ENCODE measurements at places on chromosomes 13 and 19.

- DNase-seq = no peak
Observed at GRCh38 chr13:44516771-44517170, 59.4 kb downstream of the TSC22D1 start.

- DNase-seq = no peak
Observed at GRCh38 chr13:45242070-45242469, 41.2 kb upstream of the KCTD4 start.

DNA sequence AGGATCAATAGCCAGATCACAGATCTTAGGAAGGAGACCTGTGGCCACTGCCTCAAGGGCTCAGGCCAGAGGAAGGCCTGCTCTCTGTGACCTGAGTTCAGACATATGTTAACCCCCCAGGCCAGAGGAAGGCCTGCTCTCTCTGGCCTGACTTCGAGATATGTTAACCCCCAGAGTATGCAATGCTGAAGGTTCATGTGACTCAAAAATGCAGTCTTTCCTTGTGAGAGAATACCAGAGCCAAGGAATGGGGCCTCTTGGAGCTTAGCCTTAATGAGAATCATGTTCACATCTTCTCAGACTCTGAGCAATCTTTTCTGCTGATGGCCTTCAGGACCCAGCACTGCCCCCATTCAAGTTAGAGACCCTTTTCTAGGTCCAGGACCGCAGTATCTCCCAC, 36.7 kb downstream of the MBNL2 start:
- no peak for DNase-seq

- peak; percentile 96 for DNase-seq
Observed at GRCh38 chr19:10106100-10106936, at the start of gene PPAN. TSS of gene PPAN (plus strand) at chr19:10106362. CDS start at chr19:10106395, 33 bp downstream.

DNA sequence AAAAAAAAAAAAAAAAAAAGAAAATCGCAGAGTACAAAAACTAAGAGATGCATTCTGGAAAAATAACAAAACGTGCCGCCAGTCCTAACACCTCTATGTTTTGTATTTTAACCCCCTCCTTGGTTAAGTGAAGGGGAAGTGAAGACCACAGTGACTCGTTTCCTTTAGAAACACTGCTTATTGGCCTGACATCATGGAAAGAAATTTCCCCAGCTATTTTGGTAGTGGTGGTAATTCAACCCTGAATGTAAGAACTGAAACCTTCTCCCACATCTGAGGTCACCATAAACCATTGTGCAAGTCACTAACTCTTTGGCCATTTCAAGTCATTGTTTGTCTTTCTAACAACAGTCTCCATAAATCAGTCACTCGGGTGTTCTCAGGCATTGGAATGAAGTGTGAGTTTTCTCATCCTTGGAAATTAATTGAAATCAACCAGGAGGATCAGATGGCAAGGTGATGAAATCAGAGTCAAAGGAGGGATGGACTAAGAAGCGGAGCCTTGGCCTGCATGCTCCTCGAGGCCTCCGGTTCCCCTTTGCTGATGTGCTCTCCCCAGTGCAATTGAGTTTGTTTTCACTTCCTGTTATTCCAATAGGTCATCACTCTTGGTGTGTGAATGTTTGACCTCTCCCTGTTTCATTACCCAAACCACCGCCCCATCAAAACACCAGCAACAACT, 443.9 kb downstream of the FGF9 start:
- DNase-seq = no peak

DNA sequence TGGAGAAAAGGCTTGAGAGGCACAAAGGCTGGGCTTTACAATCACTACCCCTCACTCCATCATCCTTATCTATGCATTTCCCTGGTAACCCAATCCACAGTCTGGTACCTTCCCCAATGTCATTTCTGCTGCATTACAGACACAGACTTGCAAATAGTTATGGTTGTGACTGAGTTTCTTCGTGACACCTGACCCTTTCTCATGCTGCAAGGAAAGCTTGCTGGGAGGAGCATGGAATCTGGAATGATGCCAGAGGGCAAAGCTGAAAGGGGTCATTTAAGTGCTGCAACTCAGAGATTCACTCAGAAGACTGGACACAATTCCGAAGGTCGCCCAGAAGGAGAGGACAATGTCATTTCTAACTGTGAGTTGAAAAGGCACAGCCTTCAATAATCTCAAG, at the start of gene LGALS16:
Gene LGALS16 (plus strand): TSS at position 301 of the 400 bp plus-strand sequence. CDS start 49 bp downstream, at position 350.
- DNase-seq = no peak

GRCh38 chr19:46150606-46151005, 2.6 kb downstream of the IGFL2 start:
- no peak for DNase-seq

DNA sequence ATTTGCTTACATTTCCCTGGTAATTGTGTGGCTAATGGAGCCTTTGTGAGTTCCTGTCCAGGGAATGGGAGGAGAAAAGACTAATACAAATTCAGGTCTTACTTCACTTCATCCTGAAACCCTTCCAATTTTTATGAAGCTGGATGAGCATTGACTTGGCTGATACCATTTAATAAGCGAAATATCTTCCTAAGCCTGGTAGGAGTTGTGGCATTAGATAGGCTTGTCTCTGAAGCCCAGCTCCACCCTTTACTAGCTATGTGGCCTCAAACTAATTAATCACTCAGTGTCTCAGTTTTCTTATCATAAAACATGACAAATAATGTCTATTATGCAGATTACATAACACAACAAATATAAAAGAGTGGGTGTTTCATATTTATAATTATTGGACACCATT, 106.3 kb downstream of the FGF9 start:
- no peak for DNase-seq

DNA sequence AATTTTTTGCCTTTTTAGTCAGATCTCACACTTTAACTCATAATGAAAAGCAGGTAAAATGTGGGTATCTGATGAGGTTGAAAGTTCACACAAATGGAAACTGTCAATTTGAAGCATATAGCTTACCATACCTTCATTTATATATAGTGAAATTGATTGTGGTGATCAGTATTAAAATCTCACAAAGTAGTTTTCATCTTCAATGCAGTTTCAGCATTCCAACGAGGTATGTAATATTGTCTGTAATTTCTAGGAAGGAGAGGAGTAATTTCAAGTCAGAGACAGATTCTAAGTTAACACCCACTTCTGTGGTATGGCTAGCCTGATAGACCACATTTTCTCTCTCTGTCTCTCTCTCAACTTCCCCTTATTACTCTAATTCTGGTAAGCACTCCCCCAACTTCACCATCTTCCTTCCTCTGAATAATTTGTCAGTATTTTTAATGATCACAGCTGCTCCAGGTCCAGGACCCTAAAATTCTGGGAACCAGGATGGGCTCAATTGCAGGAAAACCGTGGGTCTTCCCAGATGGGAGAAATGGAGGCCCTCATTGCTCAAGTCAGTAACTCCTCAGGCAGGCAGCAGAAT, 455.7 kb downstream of the FGF9 start:
- no peak for DNase-seq

DNA sequence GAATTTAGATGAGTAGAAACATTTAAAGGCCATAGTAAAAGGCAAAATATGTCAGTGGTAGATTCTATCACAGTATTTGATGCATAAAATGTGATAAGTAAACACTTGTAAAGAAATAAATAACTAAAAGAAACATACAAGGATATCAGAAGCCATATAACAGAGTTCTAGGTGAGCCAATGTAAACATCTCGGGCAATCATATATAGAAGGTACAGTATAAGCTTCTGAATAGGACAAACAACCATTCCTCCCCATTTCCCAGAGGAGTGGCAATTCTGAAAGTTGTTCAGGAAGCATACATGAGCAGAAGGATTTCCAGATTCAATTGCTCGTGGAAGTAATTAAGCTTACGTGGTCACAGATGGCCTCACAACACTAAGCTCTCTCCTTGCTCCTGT, 267.3 kb downstream of the LHFPL6 start:
- no peak for DNase-seq

- DNase-seq = no peak
Observed at GRCh38 chr19:34733266-34733745, 737 bp upstream of the ZNF181 start.

- no peak for DNase-seq
Observed at GRCh38 chr13:102236830-102237229, 165.0 kb downstream of the FGF14 start.

- no peak for DNase-seq
Observed at GRCh38 chr19:39481229-39481545, 549 bp downstream of the TIMM50 start.

- no peak for DNase-seq
Observed at GRCh38 chr19:21210037-21210621, 68.3 kb downstream of the ZNF431 start.

DNA sequence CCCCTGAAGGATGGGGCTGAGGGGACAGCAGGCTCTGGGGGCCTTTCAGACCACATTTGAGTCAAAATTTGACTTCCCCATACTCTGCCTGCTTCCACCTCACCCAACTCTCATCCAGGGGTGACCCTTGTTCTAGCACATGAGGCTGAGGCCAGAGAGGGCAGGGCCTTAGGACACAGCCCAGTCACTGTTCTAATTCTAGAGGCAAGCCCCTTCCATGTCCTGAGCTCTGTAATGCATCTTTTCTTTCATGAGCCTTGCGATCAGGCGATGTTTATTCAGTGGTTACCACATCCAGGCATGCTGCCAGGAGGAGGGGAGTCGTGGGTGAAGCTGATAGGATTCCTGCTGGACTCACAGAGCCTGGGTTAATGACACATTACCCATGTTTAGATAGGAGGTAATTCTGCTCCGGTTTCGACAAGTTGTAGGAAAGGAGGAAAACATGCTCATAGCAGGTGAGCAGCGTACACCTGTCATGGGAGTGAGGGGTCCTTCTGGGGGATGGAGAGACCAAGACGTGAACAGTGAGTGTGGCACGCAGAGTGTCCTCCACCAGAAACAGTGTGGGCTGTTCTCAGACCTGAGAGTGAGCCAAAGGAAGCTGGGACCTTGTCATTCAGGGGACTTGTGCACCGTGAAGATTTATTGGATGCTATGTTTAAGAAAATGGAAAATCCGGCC, 9.3 kb downstream of the RPS9 start:
- DNase-seq = no peak

GRCh38 chr13:110822669-110822945, 92.3 kb downstream of the ANKRD10 start:
- DNase-seq = no peak

- DNase-seq = no peak
Observed at GRCh38 chr13:39542361-39542760, 60.6 kb downstream of the LHFPL6 start.

DNA sequence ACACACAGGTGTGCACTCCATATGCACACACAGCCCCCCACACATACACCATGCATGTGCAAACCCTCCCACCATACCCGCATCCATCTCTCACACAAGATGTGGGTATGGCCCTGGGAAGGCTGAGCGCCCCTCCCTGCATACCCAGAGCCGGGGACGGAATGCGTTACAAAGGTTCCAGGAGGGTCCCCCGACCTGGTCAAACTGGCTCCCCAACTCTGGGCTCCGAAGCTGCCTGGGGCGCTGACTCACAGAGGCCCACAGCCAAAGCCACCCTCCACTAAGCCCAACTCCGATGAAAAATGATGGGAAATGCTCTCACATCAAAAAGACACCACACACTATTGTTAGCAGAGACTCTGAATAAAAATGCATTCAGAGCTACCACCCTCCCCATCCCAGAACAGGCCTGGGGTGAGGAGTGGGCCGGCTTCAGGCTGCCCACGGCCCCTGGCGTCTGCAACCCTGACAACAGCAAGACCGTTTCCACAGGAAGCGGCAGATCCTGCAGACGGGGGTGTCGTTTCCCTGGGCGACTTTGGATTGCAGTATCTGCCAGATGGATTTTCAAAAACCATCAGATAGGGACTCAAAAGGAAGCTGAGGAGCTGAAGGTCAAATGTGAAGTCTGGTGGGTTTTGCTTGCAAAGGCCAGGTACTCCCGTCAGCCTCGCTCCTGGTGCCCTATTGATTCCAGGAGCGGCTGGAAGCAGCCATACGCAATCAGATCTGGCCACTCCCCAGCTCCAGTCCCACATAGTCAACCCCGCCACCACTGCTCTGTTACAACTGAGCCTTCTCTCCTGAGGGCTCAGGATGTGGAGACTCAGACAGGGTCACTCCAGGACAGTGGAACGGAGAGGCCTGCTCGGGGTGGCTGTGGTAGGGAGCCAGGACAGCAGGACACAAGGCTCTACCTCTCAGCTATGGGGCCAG, 14.3 kb downstream of the PEPD start:
- DNase-seq = no peak

DNA sequence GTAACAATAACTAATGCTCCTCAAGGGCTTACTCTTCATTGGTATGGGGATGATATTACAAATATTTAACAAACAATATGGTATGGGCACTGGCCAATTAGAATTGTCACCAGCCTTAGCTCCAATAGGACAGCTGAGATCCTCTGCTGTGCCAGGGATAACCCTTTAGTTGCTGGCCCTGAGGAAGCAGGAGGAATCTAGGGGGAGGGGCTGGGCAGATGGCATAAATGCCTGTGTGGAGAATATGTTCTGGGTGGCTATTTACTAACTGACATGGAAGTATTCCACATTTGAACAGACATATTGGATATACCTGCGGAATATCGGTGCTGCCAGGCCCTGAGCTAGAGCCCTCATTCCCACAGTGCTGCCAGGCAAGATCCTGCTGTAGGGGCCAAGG, 16.6 kb upstream of the LRCH1 start:
- DNase-seq = no peak

DNA sequence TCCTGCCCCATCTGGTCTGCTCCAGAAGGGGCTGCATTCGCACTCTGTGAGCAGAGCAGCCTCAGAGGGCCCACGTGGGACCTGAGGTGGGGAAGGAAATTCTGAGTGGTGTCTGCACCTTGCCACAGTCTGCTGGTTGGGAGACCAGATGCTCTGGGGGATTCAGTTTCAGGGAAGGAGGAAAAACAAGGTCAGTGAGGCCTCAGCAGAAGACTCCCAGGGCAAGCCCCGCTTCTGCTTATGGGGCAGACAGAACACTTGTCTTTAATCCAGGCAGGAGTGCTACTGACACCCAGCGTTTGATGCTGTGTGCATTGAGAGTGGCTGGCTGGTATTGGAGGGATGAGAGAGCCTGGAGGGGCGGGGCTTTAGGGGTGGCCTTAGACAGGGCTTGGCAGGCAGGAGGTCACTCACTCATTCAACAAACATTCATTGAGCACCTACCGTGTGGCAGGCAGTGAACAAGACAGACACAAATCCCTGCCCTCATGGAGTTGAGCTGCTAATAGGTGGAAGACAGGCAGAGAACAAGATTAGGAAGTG, 4.9 kb upstream of the CLEC17A start:
- DNase-seq = no peak

DNA sequence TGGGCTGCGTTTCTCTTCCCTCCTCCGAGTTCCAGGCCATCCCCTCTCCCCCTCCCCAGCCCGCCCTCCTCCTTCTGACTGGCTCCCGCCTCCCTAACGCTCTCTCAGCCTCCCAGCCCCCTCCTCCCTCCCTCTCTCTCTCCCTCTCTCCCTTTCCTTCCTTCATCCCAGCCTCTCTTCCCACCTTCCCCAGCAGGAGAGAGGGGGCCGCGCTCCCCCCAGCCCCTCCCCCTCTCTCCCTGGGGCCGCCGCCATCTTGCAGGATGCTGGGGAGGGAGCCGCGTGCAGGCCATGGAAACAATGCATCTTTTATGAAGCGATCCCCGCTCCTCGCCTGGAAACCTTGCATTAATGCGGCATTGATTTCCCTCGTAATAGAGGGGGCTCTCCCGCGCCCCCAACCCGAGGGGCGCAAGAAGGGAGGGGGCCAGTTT, 42.6 kb upstream of the ADGRL1 start:
- DNase-seq = peak; percentile 47

- no peak for DNase-seq
Observed at GRCh38 chr19:4744451-4745174, 21.0 kb upstream of the DPP9 start.

GRCh38 chr13:37701972-37702371, 103.4 kb upstream of the POSTN start:
- no peak for DNase-seq

GRCh38 chr19:8641908-8642547, 11.6 kb downstream of the NFILZ start:
- DNase-seq = no peak

GRCh38 chr13:49669735-49670309, 21.5 kb downstream of the EBPL start:
- DNase-seq = peak; percentile 30
